ENCODE measurements at places on chromosomes 2 and 18. TPM values are rescaled to one million over a fixed set of nuclear protein-coding genes. Genes with fewer than 3 reads are reported as not detected.

The ANKRD53 gene
- not detected for polyA plus RNA-seq

DNA sequence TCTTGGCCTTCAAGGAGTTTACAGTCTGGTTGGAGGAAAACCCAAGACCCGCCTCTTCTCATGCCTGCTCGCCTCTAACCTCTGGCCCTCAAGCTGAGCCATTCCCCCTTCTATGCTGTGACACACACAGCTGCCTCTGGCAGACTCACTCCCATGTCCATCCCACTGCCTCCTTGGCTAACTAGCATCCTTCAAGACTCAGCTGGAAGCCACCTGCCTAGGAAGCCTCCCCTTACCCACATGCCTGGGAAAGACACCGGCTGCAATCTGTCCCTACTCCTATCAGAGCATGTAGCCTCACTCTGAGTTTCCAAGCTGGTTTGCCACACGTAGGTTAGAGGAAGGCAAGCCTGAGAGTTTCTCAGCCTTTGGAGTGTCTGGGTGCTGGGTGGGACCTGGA is 6.9 kb upstream of the MGAT4A start:
- DNase-seq = no peak

- peak; percentile 82 for DNase-seq
Observed at GRCh38 chr2:219294356-219295351, 14.5 kb downstream of the PTPRN start.

The STPG4 gene
- polyA plus RNA-seq = not detected

The GLB1L gene
- 1.8 TPM for polyA plus RNA-seq

- DNase-seq = no peak
Observed at GRCh38 chr18:55214534-55214933, 255.3 kb upstream of the CCDC68 start.

- DNase-seq = no peak
Observed at GRCh38 chr2:41873102-41874031, 174.5 kb upstream of the PKDCC start.

The ABCG5 gene
- not detected for polyA plus RNA-seq

DNA sequence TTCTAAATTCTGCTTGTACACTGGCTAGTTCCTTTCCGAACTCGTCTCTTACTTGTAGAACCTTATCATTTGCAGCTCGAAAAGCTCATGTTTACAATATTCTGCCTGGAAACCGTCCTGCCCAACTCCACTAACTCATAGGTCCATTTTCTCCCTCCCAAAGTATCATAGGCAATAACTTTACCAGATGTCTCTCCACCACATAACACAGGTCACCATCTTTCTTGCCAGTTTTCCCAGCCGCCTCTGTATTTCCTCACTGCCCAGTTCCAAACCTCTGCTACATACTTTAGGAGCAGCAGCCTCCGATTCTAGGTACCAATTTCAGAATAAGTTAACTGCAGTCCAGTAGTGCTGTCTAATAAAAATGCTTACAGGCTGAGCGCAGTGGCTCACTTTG is 259.5 kb downstream of the GLI2 start:
- no peak for DNase-seq

DNA sequence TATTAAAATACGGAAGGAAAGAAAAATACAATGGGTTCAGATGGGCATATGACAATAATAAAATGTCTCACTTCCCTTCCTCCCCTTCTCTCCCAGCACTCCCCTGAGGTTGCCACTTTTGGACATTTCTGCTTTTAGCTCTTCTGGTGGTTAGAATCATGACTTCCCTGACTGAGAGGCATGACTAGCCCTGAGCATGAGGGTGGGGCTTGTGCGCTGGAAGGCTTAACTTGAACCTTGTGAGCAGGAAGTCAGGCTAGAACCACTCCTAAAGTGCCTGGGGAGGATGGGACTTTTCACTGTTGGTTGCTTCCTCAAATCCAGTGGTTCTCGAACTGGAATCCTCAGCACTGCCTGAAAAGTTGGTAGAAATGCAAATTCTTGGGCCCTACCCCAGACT is 19.7 kb upstream of the ARHGAP25 start:
- no peak for DNase-seq

The DSG4 gene
- not detected for polyA plus RNA-seq

The TUBB8B gene
- not detected for polyA plus RNA-seq

DNA sequence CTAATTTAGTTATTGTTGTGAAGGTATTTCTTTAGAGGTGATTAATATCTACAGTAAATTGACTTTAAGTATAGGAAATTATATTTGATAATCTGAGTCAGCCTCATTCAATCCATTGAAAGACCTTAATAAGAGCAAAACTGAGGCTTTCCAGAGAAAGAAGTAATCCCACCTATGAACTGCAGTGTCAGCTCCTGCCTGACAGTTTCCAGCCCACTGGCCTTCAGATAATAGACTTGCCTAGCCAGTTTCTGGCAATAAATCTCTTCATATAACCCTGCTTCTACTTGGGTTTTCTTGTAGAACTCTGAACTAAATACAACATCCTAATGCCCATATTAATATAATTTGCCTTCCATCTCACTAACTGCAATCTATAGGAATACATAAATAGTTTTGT is 437.9 kb upstream of the UBE2E3 start:
- DNase-seq = no peak

DNA sequence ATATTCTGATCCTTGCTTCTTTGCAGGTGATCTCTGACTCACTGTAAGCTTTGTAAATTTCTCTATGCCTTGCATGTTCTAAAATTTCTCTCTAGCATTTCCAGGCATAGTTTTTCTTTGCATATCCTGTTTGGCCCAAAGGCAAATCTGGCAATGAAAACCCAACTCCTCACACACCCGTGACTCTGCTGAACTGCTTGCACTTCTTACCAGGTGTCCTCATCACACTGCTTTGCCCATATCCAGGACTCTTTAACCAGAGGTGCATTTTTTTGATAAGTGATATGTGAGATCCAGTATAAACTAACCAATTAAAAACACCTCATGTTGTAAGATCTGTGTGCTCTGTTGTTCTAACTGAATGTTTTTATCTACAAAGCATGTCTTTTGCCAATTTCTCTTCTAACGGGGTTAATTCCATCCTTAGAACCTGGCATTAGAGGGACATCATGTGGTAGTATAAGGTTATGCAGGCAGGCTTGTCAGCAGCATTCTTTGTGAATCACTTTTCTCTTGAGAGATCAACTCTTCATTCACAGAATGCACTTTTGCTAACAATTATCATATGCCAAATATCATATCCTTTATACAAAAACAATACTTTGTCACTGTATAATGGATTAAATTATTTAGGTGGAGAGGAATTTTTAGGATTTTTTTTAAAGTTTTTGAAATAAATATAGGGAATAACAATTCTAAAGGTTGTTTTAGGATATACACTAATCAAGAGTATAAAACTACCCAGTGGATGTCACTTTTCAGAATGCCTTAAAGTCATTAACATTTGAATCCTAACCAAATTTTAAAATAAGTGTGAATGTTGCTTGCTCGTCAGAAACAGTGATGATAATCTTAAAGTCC is 20.8 kb upstream of the TMX3 start:
- no peak for DNase-seq

- DNase-seq = no peak
Observed at GRCh38 chr2:47799031-47799609, 16.2 kb downstream of the MSH6 start.

The ABCB11 gene
- not detected for polyA plus RNA-seq

DNA sequence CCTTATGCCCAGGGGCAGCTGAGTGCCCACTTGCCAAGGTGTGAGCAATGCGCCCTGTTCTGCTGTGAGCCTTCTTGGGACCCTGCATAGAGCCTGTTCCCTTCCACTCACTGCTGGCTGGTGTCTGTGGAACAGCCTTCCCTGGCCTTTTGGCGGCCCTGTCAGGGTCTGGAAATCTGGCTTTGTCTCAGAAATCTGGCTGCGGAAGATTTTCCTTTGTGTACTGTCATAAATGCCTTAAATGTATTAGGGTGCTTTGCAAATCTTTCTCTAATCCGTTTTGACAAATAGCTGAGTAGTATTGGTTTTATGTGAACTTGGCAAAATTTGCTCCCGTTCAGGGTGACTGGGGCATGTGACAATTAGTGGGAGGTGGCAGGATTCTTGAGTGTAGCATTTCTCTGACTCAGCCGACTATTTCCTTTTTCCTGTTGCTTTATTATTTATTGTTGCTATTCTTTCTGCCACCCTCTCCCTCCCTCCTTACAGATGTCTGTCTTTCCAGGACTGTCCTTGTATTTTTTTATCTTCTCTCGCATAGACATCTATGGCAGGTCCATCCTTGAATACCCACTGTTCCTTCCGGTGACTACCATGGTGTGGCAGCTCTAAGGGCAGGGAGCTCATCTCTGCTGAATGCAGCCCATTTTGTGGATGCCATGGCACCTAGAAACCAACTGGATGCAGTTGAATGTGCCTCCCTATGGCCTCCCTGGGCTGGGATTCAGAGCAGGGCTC is 41.8 kb downstream of the LDLRAD4 start:
- DNase-seq = no peak

The MC2R gene
- not detected for polyA plus RNA-seq

DNA sequence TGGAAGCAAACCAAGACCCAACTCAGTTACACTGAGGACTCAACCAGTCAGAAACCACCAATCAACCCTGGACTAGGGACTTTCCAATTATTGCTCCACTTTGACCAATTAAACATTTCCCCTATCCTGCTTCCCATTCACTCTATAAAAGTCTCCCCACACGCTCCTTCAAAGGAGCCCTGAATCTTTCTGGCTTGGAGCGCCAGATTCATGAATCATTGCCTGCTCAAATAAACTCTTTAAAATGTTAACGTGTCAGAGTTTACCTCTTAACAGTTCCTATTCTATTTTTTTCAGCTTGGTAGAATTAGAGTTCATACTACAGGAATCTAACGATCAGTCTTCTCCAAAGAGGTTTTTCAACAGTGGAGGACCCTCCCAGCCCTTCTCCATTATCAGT is 20.7 kb upstream of the SULT1C2 start:
- DNase-seq = no peak

DNA sequence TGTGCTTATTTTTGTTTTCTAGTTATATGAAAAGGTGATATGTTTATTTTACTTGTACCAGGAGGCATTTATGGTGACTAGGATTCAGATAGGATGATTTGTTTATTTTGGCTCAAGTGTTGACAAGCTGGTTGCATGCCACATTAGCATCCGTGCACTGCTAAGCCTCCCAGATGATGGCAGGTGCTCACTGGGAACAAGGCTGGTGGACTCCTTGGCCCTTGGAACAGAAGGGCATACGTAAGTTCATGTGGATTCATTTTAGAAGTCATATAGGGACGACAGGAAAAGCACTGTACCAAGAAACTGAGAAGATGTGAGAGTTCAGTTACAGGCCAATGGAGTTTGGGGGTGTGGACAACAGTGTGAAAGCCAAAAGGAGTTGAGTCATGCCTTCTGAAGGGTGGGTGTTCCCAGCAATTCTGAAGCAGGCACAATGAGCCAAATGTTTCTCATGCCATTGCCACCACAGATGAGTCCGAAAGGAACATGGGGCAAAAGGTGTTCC is 166.2 kb downstream of the PHLPP1 start:
- DNase-seq = no peak

DNA sequence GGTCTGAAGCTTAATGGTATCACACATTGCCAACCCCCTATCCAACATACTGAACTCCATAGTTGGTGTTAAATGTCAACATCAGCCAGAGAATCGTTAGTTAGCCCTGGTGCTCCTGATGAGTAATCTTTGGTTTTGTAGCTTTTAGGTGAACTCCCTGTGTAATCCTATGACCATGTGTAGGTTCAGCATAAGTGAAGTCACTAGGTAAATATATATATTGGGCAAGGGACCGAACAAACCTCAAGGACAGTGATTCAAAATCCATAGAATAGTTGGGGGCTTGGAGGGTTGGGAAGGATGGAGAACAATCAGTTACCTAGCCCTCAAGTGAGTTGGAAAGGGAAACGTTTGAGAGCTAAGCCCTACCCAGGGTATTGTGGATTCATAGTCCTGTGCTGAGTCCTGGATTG is 16.0 kb upstream of the AP1S3 start:
- DNase-seq = no peak

DNA sequence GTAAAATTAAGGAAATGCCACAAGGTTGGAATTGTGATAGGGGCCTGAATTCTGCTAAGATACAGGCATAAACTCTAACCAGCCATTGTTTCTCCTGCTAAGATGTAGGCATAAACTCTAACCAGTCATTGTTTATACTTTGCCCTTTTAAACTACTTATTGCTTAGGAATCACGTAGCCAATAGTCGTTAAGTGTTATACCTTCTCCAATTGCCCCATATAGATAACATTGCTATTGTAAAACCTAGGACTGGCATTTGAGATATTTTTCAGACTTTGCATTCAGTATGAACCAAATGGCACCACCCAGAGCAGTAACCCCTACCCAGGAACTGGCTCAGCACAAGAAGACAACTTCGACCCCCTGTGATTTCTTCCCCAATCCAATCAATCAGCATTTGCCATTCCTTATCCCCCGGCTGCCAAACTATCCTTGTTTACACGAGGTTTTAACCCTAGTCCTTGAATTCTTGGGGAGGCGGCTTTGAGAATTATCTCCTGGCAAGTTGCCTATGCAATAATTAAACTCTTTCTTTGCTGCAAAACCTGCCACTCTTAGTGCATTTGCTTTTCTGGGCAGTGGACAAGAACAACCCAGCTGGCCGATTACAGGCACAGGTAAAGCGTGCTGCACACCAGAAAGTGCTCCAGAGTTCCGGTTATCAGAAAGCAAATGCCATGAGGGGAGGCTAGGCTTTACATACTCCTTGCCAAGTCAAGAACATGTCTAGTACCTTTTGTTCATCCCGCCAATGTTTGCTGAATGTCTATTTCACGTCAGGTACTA is 167.6 kb downstream of the LAMA1 start:
- DNase-seq = no peak

The KYNU gene
- 0.18 TPM for polyA plus RNA-seq

The MTIF2 gene
- polyA plus RNA-seq = 16.8 TPM

DNA sequence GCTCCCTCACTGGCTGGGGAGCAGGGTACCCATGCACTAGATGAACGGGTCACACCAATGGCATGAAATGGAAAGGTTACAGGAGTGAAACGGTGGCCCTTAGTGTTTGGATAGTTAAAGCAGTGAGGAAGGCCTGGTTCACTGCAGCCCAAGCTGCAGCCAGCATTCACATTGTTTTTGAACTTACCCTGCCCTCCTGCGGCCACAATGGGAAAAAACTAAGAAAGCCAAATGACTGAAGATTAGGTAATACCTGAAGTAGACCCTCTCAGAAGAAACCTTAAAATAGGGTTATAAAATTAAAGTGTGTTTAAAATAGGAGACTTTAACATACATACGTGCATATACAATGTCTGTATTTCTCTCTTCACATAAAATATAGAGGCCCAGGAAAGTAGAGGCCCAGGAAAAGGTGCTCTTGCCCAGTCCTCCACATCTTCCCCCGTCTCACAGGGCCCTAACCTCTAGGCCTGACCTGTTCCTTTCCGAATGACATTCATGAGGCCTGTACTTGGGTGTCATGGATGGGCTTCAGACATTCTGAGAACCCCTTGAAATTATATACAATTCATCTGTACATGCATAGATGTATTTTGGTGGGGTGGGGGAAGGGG is 33.3 kb downstream of the DOK1 start:
- peak; percentile 43 for DNase-seq

DNA sequence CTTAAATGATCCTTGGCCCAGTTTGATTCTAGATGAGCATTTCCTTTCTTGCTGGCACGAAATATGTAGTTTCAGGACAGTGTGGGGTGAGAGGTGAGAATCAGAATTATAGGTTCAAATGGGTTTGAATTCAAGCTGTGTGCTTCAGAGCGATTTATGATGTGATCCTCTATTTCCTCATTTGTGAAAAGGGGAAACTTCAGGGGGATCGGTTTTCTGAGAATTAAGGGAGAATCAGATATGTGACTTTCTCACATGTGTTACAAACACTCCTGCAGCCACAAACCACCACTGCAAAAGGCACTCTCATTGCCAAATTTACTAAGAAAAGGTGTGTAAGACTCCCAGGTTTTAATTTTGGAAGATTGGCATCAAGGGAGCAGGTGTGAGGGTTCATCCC is 24.4 kb downstream of the HK2 start:
- DNase-seq = no peak

The SERPINB4 gene
- not detected for polyA plus RNA-seq
